ENCODE measurements at places on chromosomes 3 and 15.

DNA sequence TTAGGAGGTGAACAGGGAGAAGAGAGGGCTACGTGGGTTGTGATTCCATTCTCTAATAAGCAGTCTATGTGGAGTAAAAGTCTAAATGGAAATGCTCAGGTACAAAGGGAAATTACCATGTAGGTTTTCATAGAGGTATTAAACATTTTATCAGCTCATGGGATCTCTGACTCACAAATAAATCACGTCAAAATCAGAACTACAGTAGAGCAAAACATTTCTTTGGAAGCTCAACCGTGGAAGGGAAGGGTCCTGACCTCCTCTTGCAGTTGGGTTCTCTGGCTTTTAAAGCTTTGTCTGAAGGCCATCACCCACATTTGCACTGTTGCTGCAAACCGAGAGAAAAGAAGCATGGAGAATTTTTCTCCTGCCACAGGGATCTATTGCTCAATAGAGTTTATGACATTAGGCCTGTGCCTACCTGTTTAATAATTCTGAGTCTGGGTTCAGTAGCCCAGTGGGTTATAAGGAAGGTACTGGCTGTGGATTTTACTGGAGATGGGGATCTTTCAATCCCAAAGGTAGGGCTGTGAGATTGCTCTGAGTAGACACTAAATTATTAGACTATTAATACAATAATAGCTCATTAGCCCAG is 24.2 kb upstream of the PGPEP1L start:
- DNase-seq: no peak

GRCh38 chr3:38062809-38063208 is 23.8 kb downstream of the DLEC1 start:
- no peak for DNase-seq

DNA sequence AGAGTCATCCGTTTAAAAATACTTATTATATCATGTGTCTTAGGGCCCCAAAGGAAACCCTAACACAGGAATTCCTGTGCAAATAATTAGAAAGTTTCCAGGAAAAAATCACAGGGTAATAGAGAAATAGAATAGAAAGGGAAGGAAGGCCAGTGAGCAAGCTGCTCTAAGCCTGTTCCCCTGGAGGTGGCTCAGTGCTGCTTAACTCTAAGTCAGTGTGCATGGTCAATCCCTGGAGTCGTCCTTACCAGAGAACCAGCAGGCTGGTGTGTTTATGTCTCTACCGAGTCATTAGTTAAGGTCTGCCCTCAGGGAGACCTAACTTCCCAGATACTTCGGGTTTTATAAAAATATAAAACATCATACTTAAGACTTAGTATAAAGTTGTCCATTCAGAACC is 21.0 kb upstream of the MCF2L2 start:
- DNase-seq: no peak

DNA sequence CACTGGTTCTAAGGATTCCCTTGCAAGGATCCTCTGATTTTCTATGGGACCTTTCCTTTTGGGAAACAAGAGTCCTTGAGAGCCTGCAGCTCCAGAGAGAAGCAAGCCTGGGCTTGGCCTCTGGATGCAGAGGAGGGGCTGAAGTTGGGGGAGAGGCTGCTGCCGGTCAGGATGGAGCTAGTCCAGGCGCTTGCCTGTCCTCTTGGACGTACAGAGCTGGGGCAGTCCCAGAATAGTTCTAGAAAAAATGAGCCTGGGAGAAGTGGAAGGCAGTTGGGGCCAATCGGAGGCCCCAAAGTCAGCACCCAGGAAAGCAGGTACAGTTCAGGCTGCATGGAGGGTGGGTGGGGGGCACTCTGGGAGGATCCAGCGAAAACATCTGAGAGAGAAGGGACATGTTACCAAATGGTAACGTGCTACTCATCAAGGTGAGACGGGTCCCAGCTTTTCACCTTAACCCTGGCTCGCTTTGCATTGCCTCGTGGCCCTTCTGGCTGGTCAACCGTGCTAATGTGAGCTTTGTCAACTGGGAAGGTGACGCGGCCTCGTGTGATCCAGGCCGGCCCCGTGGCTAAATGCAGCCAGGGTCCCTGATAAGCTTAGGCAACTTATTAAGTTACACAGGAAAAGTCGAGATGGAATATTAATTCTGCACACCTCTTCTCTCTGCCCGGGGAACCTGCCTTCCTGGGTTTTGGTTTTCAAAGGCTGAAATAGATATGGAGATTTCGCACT is 38.7 kb upstream of the MAGEF1 start:
- DNase-seq: no peak

DNA sequence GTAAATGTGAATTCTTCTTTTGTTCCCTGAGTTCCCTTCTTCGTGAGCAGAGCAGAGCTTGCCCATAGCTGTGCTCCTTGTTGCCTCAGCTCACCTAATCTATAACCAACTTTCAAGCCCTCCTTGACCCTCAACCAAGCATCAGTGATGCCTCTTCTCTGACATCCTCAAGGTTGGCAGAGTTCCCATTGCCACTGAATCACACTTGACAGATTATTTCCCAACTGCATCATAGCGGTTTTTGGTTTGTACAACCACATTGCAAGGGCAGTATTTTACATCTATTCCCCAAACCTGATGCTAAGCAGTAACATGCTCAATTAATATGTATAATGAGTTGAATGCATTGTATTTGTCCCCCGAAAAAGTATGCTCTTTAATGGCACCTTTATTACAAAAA is 133.0 kb upstream of the SNTN start:
- DNase-seq: no peak

- DNase-seq: no peak
These were observed 27.6 kb upstream of the UTS2B start for GRCh38 chr3:191357909-191358308.

- no peak for DNase-seq
These were observed 141.1 kb downstream of the NR1D2 start for GRCh38 chr3:24086206-24086605.

GRCh38 chr3:177196008-177196455 is 1.2 kb downstream of the TBL1XR1 start:
- no peak for DNase-seq

- DNase-seq: no peak
These were observed 49.0 kb downstream of the NKIRAS1 start for GRCh38 chr3:23867838-23868237.

- peak; percentile 74 for DNase-seq
These were observed 1.2 kb downstream of the MEX3B start for GRCh38 chr15:82044373-82045178.

- DNase-seq: no peak
These were observed 90.2 kb downstream of the EDEM1 start for GRCh38 chr3:5277612-5278236.

DNA sequence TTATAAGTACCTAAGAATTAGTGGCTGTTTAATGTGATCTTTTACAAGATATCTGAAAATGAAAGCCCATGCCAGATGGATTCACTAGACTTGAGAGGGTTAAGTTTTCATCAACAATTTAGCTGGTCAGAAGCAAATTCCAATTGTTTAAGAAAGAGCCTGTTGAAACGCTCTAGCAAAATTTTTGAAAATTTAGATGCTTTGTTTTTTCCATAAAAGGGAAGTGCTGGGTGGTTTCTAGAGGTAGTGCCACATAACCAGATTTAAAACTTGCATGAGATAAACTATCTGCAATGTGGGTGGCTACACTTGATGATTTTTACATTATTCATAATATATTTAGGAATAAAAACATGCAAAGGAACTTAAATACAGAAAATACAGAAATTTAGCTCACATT is 48.5 kb upstream of the SKIL start:
- no peak for DNase-seq

DNA sequence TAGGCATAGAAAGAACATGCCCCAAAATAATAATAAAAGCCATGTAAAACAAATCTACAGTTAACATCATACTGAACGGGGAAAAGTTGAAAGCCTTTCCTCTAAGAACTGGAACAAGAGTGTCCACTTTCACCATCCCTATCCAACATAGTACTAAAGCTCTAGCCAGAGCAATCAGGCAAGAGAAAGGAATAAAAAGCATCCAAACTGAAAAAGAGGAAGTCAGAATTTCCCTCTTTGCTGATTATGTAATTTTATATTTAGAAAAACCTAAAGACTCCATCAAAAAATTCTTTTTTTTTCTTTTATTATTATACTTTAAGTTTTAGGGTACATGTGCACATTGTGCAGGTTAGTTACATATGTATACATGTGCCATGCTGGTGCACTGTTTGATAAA is 661.6 kb upstream of the CBLB start:
- no peak for DNase-seq

DNA sequence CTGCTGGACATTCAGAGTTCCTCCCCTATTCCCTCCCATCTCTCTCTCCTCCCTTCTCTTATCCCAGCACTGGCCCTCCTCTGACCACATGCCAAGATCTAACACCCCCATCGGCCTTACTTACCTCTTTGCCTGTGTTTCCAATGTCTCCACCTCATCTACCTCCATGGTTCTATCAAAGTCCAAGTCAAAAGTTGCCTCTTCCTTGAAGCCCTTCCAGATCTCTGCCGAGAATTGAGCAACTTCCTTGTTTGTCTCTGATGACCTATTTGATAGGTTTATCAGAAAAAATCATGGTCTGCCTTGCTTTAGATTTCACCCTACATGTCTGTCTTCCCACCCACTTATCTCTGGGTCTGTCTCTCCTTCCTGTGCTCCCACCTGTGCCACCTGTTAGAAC is 69.7 kb upstream of the ITGA11 start:
- no peak for DNase-seq

DNA sequence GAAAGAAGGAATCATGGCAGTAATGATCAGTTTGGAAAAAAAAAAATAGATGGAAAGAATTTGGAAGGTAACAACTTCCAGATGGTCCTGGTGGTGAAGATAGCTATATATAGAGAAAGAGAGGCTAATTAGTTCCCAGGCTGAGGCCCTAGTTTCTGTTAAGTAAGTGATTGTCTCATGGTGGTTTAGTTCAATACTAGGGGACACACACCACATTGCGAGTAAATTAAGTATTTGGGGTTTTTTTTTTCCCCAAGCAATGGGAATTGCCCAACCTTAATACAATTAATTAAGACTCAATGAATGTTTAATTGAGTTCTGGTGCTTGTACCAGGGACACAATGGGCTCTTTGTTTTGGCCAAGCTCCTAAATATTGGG is 143.8 kb upstream of the WNT5A start:
- DNase-seq: no peak

DNA sequence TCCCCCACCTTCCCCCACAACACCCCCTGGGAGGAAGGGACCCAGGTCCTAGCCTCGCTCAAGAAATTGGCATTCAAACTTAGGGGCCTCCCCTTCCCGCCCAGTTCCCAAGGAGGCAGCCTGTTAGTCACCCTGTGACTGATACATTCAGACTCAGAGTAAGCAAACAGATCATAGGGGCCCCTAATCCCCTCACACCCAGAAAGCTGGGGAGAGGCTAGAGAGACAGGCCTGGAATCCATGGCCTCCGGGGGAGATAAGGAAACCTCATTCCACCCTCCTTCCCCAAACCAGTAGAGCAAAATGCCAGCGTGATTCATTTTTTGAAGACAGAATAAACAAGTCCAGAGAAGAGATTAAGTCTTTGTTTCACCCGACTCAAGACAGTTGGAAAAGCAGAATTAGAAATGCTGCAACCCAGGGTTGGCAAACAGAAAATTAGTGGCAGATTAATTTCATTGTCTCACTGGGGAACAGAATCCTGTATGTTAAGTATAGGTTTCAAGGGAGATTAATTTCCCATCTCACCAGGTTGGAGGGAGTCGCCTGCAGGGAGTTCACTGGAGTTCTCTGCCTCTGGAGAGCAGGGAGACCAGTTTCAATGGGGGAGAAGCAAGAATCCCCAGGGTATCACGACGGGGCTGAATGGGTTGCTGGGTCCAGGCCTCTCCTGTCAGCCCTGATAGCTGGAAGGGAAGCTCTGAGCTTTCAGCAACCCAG is 268.3 kb downstream of the UACA start:
- DNase-seq: peak; percentile 83

- peak; percentile 75 for DNase-seq
These were observed 45.5 kb downstream of the CBLB start for GRCh38 chr3:105823149-105823867.

- DNase-seq: no peak
These were observed 241.7 kb upstream of the GBE1 start for GRCh38 chr3:82002986-82003642.

DNA sequence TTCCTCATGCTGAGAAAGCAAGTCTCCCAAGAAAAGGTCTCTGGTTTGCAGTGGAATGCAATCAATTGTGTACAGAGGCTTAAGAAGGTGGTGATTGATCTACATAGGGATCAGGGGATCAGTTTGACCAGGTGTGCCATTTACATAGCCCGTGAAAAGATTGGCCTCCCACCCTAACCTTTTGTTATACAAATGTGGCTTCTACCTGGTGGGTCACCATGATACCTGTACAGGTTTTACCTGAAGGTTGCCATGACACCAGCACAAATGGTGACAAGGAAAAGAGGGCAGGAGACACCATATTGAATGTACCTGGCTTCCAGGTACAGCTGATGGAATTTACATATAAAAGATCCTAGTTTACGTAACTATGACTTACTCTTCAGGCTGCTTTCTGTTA is 25.5 kb upstream of the TEX55 start:
- no peak for DNase-seq
